Stimulated activated CD8-positive, alpha-beta memory T cell treated with anti-CD3 and anti-CD28 coated beads, Interleukin-15, amount 100 ng/mL, for 1 hour (primary cell): ENCODE measurements at places on chromosomes 4 and X.

- no peak for DNase-seq
Measured at GRCh38 chr4:52931243-52931642, 69.1 kb downstream of the RASL11B start.

DNA sequence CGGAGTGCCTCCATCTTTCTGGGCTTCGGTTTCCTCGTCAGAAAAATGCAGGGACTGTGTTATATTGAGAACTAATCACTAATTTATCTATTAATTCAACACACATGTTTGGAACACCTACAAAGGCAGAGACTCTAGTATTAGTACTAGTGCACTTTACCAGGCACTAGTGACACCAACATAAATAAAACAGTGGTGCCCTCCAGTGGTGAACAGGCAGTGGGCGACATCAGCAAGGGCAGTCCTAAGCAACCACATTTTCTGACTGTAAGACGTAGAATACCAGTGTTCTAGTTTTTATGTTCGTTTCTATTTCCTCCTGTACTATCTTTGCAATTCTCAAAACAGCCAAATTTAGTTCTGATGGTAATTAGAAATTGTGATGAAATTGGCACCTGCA is 69.1 kb upstream of the UCP1 start:
- no peak for DNase-seq

DNA sequence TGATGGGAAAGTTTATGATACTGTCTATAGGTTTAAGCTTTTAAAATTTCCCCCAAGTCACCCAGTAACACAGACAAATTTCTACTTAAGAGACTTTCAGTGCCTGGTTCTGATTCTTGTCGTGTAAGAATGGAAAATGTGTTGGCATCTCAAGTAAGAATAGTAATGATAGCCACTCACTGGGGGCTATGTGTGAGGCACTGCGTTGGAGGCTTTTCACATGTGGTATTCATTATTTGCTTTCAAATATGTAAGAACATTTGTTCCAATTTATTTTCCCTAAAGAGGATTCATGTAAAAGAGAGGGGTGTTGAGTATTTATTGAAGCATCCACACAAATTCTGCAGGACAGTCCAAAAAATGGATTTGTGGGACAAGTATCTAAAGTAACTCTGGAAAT is 143.6 kb downstream of the FNIP2 start:
- DNase-seq: no peak

- no peak for DNase-seq
Measured at GRCh38 chr4:140448162-140448561, 20.7 kb upstream of the CLGN start.

GRCh38 chrX:47247999-47248320 is 15.2 kb downstream of the USP11 start:
- DNase-seq: no peak

DNA sequence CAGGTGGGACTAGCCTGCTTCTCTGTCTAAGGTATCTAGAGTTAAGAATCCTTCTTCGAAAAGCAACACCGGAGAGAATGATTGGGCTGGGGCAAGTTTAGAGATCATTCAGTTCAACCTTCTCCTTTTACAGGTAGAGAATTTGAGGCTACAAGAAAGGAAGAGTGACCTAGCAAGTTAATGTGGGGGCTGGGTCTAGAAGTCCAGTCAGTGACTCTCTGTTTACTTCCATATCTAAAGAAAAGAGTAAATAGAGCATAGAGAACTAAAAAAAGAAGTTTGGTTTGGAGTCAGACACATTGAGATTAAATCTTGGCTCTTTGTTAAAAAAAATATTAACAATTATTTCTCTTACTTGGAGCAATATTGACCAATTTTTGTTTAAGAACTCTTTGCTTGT is 64.1 kb upstream of the NPNT start:
- no peak for DNase-seq

DNA sequence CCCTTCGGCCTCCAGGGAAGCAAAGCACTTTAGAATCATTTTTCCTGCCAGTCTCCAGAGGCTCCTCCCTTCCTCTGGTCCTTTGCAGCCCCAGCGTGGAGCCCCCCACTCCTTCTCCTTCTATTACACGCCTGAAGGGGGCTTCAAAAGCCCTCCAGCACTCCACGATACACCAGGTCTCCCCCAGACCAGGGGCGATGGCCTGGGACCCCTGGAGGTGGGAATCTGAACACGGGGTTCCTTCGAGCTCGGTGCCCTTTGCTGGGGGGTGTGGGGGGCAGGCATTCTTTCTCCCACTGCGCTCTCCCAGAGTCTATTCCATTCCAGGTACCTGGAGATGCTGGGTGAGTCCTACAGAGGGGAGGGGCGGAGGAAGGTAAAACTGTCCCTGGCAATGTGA is 97.6 kb downstream of the HMX1 start:
- no peak for DNase-seq

GRCh38 chr4:126238013-126238412 is 923.3 kb downstream of the FAT4 start:
- DNase-seq: no peak

GRCh38 chr4:5845035-5845905 is 47.6 kb downstream of the CRMP1 start:
- no peak for DNase-seq

- no peak for DNase-seq
Measured at GRCh38 chrX:17369309-17369708, 5.7 kb upstream of the NHS start.

GRCh38 chr4:36260731-36261130 is 16.4 kb upstream of the ARAP2 start:
- no peak for DNase-seq

GRCh38 chrX:113353134-113353533 is 512.5 kb upstream of the AMOT start:
- no peak for DNase-seq

DNA sequence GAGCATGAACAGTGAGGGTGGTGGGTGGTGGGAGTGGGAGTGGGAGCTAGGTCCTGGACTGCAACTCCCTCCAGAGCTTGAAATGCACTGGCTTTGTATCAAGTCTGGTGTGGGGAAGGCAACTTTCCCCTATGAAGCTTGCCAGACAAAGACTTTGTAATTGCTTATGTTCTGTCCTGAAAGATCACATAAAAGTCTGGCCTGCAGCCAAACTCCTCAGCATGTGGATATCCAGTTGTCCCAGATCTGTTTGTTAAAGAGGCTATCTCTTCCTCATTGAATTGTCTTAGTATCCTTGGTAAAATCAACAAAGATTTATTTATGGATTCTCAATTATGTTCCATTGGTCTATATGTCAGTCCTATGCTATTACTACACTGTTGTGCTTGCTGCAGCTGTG is 607.9 kb downstream of the GLUD2 start:
- DNase-seq: no peak

- DNase-seq: no peak
Measured at GRCh38 chrX:48003367-48003757, 427 bp downstream of the ZNF182 start.

DNA sequence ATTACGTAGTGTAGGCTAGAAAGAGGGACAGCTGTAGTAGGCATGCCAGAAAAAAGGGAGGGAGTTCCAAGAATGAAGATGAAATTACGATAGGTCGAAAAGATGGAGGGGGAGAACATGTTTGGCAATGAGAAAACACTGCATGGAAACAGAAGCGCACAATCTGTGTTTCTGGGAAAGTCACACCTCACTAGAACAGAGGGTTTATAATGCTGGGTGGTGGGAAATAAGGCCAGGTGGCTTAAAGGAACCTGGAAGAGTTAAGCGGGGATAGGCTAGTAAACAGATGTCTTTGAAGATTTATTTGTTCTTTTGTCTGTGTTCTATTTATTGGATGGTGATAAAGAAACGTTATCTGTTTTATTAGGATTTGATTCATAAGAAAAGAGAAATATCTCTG is 29.1 kb downstream of the TRAPPC11 start:
- DNase-seq: no peak

- DNase-seq: no peak
Measured at GRCh38 chrX:31128855-31129254, 57.0 kb upstream of the FTHL17 start.

- no peak for DNase-seq
Measured at GRCh38 chr4:7989654-7990053, 50.0 kb upstream of the AFAP1 start.

DNA sequence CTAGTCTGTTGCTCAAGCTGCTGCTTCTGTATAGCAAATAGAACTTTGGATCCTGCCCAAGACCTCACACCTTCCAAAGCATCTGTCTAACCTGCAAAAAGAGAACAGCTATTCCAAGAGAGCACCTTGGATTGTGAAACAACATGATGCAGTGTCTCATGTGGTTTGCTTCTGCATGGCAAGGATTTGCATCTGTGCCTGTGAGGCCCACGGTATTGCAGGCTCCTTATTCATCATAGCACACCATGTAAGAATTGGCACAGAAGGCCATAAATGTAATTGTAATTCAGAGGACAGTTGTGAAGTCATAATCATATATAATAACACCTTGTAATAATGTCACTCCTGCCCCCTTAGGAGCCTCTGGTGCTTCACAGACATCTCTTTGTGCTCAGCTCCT is 147.1 kb downstream of the ZNF674 start:
- no peak for DNase-seq

DNA sequence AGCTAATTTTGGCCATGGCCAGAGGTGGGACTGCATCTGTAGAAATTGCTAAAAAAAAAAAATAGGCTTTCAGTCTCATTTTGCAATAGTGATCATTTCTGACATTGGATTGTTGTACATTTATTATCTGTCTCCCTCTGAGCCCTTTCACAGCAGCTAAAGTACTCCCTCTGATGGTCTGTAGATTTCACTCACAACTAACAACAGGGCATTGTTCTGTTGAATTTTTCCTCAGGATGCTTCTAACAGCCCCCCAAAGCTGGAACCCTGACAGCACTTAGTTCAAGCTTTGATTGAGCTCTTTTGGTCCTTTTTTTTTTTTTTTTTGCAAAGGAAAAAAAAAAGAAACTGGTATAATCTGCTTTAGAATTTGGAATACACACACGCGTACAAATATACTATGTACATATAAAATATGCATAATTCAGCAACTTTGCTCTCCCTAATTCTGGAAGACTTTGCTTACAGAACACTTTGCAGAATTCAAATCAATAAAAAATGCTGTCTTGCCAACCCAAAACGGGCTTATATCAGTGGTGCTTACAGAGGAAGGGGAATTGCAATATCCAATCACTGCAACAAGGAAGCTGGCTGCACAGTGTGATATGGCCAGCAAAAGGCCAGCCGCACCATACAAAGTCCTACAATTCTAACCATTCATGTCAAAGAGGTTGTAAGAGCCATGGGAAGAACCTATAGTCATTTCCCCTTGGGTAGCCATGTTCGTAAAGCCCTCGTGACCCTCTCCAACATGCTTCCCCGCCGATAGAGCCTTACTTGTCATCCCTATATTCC is 406.4 kb downstream of the SMARCA1 start:
- no peak for DNase-seq

DNA sequence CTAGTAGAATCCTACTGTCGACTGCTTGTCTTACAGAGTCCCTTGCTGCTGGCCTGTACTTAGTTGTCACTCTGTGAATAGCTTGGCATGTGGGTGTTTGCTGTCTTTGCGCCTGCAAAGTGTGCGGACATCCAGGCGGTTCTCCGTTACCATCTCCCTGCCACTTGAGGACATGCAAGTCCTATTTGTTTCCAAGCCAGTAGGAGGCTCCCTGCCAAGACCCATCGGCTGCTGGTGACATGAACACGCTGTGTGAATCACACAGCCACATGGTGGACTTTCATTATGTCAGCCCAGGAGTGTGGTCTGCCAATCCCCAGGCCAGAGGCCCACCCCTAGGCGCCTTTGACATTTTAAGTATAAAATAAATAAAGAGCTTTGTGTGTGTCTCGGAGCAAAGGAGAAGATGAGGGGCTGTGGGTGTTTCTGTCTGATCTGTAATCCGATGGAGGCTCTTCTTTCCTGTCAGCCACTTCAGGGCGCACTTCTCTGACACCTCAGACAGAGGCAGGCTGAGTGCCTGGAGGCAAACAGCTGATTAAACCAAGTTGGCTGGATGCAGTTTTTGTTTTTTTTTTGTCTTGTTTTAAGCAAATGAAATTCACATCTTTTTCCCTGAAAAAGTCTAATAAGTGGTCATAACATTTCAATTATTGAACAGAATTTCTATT is 51.5 kb downstream of the ALPK1 start:
- DNase-seq: no peak

- DNase-seq: no peak
Measured at GRCh38 chr4:168630445-168631187, 133.8 kb downstream of the PALLD start.

- DNase-seq: no peak
Measured at GRCh38 chr4:102094481-102094880, 250.8 kb downstream of the SLC39A8 start.

DNA sequence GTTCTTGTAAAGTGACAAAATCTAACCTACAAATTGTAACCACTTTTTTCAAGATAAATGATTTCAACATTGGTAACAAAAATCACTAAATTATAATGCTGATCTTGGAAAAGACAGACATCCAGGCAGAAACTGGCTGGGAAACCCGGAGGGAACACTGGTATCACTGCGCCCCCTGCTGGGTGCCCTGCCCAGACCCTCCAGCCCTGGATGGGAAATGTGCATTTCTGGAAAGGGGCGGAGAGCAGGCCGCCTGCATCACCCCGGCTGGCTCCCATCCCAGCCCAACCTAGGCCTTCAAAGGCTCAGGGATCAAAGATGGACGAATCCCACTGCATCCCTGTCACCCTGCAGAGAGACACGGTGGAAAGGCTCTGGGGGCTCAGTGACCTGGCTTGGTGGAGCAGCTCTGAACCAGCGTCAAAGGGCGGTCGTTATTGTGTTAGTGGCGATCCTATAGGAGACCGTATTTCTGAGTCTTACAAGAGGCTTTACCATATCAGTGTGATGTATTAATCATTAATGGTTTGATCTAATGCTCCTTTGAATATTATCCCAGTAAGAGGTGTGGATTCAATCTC is 37.3 kb downstream of the ACOX3 start:
- peak; percentile 34 for DNase-seq

DNA sequence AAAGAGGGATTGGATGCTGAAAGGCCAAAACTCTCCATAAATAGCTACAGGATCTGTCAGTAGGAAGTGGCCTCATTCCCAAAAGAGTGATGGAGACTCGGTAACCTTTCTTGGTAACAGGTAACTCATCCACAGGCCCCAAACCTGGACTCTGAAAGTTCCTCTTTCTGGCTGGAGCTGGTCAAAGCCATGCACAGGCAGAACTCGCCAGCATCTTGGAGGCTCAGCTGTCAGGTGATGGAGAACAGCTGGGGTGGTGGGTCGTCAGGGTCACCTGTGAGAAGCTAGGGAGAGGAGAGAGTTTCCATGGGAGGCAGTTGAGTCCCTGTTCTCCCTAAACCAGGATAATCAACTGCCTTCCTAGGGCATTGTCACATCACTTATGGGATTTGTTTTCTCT is 354.3 kb upstream of the GATB start:
- DNase-seq: no peak

- no peak for DNase-seq
Measured at GRCh38 chrX:105328773-105329172, 108.3 kb upstream of the TEX13A start.

DNA sequence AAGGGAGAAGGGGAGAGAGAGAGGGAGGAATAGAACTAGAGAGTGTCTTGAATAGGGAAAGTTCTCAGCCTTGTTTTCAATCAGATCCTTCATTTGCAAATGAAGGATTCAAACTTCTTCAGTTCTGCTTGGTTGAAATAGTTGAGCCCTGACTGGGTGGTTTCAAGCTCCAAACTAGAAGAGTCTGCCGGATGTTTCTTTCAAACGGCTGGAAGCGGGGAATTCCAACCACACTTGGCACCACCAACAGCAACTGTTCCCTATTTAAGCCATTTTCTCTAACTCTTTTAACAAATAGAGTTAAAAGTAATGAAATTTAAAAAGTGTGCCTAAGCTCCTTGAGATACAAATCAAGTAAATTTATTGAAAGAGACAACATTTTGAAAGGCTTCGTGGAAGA is 67.5 kb upstream of the DDX60 start:
- no peak for DNase-seq
